Liver (tissue), 10 donors: ENCODE measurements at places on chromosomes 13 and 19. TPM values are rescaled to one million over a fixed set of nuclear protein-coding genes. Genes with fewer than 3 reads are reported as not detected.

GRCh38 chr19:41495589-41495988 lies 52.6 kb downstream of the ERICH4 start:
- DNase-seq = no peak

GRCh38 chr19:56687031-56687430 lies 15.5 kb upstream of the ZNF835 start:
- no peak for DNase-seq

DNA sequence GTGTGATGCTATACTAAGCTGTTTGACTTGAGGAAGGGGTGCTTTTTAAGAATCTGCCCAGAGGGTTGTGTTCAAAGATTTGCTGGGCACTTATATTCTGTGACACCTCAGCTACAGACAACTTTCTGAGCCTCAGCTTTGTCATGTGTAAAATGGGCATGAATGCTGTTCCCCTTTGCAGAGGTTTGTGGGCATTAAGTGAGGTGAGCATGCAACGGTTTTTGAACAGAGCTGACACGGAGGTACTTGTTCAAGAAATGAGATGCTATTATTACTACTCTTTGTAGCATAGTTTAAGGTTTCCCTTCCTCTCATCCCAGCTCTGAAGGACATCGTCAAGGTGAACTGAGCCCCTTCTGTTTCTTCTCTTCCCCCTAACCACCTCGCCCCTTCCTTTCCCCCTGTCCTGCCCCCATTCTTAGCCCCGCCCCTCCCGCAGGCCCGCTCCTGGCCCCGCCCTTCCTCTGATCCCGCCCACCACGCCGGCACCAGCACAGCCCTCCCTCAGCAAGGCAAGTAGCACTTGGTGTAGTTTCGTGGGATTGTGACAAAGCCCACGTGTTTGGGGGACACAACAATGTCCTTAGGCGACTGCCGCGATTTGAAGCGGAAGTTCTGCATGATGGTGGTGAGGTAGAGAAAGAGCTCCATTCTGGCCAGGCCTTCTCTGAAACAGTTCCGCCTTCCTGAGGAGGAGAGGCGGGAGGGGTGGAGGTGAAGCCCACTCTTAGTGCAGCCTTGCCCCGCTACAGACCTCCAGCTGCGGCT lies 26.1 kb upstream of the CYP2A7 start:
- DNase-seq = no peak

PRSS57 gene
- total RNA-seq = not detected

MBD3L5 gene
- not detected for total RNA-seq
